SHP77 (cell line): ENCODE measurements at places on chromosomes 5 and 9.
A peak's percentile ranks its signal among the peaks of the same experiment; 100 is the strongest.

DNA sequence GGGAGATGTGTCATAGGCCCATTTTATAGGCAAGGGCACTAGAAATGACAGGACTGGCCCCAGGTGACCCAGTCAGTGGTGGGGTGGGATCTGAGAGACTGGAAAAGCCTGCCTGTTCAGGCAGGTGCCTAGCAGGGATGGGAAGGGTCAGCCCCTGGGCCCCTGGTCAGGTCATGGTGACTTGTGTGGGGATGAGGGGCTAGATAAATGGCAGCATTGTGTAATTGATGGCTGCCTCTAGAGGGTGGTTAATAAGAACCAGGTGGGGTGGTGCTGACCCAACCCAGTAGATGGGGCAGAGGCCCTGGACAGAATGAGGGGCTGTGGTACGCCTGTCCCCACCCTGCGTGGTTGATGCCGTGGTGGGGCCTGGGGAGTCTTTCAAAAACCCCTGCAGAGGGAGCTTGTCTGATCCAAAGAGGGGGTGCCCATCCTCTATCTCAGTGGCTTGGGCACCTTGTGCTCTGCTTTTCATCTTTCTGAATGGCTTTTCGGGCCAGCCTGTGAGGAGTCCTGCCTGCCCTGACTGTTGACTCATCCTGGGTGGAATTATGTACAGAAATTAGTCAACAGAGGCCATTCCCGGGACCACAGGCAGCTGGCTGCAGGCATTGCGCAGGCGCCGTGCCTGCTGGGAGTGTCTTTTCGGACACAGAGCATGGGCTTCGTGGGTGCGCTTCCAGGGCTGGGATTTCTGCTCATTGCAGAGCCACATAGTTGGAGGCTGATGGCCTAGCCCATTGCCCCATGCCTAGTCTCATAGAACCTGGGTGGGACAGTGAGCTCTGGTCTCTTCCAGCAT, 93.6 kb upstream of the PITX1 start:
- DNase-seq = peak; percentile 29

DNA sequence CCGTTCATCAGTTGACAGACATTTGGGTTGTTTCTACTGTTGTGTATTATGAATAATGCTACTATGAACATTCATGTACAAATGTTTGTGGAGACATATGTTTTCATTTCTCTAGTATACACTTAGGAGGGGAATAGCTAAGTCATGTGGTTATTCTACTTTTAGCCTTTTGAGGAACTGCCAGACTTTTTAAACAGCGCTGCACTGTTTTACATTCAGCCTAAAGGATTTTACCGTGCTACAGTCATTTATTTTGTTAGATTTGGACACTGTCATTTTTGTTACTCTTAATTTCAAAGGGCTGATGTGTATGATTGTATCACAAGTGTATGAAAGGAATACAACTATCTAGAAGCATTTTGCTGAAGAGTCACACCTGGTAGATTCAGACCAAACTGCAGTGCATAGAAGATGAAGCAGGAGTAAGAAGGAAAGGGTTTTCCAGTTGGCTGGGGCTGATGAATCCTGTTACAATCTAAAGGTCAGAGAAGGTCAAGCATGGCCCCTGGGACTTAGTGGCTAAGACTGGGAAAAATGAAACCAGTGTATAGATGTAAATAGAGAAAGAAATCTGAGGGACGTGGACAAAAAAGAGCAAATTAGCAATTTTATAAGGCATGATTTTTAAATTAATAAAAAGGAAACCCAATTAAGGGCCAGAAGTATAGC, 509.7 kb downstream of the PSAT1 start:
- DNase-seq = no peak

- no peak for DNase-seq
These were observed 62.5 kb upstream of the RNF130 start for GRCh38 chr5:180133971-180134508.

GRCh38 chr5:114308508-114308907, 53.4 kb upstream of the KCNN2 start:
- DNase-seq = no peak

- DNase-seq = no peak
These were observed 45.4 kb downstream of the ZNF618 start for GRCh38 chr9:113921396-113921925.
